Activated naive CD8-positive, alpha-beta T cell treated with anti-CD3 and anti-CD28 coated beads, Interleukin-2, amount 10 ng/mL, durations not matched to agents 7 days and 5 days (primary cell): ENCODE measurements at places on chromosomes 2 and 18.

GRCh38 chr2:57867730-57868129 lies 178.9 kb upstream of the VRK2 start:
- no peak for DNase-seq

DNA sequence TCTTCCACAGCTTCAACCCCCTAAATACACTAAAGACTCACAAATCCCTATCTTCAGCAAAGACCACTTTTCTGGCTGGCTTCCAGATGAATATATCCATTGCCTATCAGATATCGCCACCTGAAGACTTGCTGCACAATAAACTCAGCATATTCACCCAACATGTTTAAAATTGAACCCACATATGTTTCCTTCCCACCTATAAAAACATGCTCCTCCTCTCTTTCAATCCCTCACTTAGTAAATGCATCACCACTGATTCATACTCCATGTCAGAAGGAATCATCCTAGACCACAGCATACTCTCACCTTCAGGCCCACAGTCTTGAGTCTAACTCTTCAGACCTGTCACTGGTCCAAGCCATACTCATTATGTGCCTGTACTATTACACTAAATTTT lies 5.3 kb downstream of the SPC25 start:
- DNase-seq = no peak

- no peak for DNase-seq
These were observed 27.9 kb downstream of the RRM2 start for GRCh38 chr2:10150436-10150835.

- no peak for DNase-seq
These were observed 71.5 kb upstream of the CD226 start for GRCh38 chr18:70019136-70019535.

DNA sequence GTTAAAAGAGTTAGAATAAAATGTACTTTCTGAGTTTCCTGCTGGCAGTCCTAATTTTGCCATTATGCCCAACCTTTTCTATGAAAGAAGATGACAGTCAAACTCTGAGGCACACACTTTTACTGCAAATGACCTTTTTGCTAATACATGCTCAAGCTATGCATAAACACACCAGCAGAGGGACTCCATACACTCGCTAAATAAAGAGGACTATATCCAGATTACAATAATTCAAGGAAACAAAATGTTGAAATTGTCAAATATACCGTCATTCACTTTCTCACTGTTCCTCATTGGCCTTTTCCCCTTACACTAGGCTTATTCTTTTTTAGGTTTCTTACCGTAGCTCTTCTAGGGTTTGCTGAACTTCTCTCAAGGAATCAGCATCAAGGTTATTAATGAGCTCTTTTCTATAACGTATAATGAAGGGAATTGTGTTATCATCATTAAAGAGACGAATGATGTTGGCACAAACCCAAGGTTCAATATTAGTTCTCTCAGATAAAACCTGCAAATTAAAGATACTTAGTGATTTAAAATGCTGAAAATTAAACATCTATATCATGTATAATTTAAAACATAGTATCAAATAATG lies 25.7 kb downstream of the SRBD1 start:
- DNase-seq = no peak

DNA sequence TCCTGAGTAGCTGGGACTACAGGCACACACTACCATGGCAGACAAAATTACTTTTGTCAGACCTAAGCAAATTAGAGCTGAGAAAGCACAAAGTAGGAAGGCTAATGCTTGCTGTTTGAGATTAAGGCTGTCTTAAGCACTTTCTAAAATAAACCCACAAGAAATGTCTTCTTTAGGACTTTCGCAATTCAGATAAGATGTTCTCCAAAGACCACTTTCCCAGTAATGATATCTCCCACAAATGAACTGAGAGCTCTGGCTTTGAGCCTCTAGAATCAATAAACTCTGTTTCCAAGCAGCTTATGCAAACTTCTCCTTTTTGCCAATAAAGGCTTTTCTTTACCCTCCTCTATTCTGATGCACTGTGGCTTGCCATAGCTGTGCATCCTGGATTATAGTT lies 32.0 kb upstream of the GALNT1 start:
- no peak for DNase-seq

- no peak for DNase-seq
These were observed 51.5 kb upstream of the PHLPP1 start for GRCh38 chr18:62663731-62664336.

DNA sequence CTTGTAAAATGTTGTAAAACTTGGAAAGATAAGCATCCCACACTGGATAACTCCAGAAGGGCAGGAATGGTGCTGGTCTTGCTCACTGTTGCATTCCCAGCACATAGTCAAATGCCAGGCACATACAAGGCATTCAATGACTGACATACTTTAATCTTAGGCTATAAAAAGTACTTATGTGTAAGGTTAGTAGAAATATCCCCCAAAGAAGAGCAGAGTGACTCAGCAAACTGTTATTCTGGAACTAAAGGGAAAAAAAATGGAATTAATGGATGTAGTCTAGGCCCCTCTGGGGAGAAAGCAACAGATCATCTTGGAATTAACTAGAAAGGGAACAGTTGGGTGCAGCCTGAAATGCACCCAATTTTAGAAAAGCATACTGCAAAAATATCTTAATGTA lies 9.0 kb downstream of the ZBTB14 start:
- DNase-seq = no peak

- DNase-seq = peak; percentile 50
These were observed 16.6 kb downstream of the MALT1 start for GRCh38 chr18:58687871-58688308.

DNA sequence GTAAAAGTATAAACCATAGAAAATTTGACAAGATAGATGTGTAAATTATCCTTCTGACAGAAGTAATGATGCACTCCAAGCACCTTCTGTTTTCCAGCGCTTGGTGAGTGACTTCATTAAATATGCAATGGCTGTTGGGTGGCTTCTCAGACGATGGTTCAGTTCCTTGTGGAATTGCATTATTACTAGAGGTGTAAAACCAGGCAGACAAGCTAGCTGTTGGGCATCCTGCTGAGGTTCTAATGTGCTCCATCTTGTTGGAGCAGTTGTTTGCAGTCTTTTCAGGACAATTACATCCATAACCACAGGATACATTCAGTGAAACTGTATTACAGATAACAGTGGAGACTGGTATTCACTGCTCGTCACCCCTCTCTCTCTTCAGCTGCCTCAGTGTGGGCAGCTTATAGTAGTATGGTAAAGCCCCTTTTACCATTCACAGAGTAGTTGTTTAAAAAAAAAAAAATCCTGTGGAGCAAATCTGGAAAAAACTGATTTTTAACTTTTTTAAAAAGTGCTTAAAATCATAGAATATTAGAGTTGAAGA lies 143.5 kb downstream of the AGPS start:
- DNase-seq = no peak

GRCh38 chr2:217466805-217467204 lies 536.0 kb downstream of the TNS1 start:
- DNase-seq = no peak

DNA sequence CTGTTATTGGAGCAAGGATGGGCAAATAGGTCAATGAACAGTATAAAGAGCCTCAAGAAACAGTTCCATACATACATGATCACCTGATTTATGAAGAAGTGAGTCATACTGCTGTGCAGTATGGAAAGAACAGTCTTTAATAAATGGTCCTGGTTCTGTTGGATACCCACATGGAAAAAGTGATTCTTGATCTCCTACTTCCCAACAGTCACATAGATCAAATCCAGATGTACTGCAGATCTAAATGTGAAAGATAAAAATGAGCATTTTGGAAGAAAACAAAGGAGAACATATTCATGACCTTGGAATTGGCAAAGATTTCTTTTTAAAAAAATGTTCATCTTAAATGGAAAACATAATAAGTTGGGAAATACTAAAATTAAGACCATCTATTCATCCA lies 75.8 kb downstream of the CCDC148 start:
- no peak for DNase-seq

DNA sequence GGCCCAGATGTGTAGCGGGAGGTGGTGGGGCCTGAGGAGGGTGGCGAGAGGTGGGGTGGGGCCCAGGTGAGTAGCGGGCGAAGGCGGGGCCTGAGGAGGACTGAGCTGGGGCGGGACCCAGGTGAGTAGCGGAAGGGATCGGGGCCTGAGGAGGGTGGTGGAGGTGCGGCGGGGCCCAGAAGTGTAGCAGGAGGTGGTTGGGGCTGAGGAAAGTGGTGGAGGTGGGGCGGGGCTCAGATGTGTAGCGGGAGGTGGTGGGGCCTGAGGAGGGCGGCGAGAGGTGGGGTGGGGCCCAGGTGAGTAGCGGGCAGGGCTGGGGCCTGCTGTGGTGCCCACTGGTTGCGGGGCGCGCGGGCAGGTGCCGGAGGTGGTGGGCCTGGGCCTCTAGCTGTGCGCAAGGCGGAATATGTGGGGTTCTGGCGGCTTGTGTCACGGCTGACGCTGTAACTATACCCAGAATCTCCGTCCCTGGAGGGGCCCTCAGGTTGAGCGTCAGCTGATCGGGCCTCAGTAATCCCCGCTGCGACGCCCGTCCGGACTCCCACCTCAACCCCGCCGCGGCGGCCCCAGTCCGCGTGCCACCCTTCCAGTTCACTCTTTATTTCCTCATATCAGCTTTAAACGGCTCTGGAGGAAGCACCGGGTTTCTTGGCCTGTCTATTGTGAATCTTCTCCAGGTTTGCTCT lies 866 bp upstream of the SF3B6 start:
- no peak for DNase-seq

GRCh38 chr2:41294331-41294730 lies 753.5 kb upstream of the PKDCC start:
- DNase-seq = no peak

DNA sequence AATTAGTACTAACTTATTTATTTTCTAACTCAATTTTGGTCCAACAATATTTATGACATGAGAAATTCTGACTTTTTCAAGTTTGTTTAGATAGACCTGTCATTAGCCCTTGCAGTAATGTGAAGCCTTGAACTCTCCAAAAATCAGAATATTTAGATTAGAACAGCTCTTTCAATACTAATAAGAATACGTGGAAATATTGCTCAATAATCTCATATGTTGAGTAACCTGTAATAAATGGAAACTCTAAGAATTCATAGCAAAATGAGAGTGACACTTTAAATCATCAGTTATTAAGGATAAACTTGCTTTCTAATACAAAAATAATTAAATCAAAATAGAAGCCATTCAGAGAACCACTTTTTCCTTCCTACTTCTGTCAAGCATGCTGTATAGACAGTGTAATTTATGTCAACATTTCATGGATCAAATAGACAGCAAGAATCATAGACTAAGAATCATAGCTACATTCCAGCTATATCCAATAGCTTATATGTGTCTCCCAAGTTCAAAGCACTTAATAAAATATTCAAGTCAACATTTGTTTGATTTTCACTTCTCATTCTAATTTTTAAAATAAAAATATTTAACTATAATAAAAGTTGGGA lies 710.3 kb upstream of the SOX11 start:
- DNase-seq = no peak

- no peak for DNase-seq
These were observed 76.7 kb downstream of the GFPT1 start for GRCh38 chr2:69310111-69311023.

- DNase-seq = no peak
These were observed 214.8 kb downstream of the IKZF2 start for GRCh38 chr2:212936572-212936971.

DNA sequence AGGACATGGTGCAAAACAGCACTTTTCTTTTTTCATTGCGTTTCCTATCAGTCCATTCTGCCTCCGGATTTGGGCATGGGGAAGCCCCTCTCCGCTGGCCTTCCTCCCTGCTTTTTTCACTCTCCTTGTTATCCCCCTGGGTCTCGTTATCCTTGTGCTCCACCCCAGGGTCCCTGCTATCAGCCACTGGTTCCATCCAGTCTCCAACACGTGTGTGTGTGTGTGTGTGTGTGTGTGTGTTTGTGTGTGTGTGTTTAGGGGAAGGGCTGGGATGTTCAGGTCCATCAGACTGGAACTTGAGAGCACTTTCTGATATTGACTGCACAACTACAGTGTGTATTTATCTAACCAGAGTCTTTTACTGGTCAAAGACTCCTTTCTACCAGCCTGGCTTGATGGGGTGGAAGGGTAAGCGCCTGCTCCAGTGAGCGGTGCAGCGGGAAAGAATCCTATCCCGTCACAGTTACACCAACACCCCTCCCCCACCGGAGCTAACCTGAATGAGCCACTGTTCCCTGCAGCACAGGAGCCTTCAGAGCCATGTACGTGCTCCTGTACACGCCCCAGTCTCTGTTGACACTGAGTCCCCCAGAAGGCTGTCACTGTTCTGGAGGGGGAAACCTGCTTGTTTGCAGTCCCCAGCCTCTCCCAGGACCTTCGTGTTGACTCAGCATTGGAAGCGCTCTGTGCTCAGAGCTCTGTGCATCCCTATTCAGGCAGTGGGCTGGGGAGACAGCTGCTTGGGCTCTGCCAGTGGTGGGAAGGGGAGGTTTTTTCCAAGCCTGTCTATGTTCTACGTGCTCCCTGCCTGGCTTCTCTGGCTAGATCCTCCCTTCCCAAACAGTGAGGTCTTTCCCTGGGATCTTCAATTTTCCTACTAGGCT lies 4.6 kb downstream of the INHA start:
- DNase-seq = no peak

DNA sequence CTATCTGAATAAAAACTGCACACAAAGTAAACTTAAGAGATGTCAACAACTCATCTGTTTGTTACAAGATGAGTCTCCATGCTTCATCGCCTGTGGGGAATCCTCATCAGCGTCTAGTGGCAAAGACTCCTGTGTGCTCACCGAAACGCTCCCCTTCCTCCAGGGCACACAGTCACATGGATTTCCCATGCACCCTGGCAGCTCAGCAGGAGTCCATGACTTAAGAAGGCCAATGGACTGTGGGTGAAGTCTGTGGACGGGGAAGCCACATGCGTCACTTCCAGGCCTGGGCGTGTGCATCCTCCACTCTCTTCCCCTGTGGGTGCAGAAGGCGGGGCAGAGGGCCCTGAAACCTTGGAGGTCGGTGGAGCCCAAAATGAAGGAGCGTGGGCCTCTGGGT lies 41.1 kb downstream of the ID2 start:
- DNase-seq = no peak

DNA sequence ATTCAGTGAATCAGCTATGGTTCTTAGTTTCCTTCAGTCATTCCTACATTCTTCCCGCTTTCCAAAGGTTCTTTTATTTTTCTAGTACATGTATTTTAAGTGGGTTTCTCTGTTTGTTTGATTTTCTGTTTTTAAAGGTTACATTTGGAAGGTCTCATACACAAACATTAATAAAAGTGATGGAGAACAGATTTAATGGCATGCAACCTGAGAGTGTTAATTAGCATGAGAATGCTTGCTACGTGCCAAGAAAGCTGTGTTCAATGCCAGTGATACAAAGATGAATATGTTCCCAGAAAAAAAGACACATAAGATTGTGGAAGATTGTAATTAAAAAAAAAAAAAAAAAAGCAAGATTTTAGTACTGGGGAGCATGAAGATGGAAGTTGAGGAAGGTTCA lies 61.8 kb upstream of the CDC42EP3 start:
- no peak for DNase-seq

GRCh38 chr2:54999182-54999581 lies 51.1 kb downstream of the RTN4 start:
- DNase-seq = no peak
